ENCODE measurements at places on chromosomes 11 and 22. TPM values are rescaled to one million over a fixed set of nuclear protein-coding genes. Genes with fewer than 3 reads are reported as not detected.
A peak's percentile ranks its signal among the peaks of the same experiment; 100 is the strongest.

GRCh38 chr22:40385036-40385782 is 14.8 kb downstream of the SGSM3 start:
- DNase-seq: no peak
- H3K36me3 ChIP-seq: no peaks in the 10 kb centered on the region
- H3K4me1 ChIP-seq: no peaks in the 10 kb centered on the region
- H3K27me3 ChIP-seq: no peaks in the 10 kb centered on the region

The TTLL1 gene
- 2.8 TPM for total RNA-seq

DNA sequence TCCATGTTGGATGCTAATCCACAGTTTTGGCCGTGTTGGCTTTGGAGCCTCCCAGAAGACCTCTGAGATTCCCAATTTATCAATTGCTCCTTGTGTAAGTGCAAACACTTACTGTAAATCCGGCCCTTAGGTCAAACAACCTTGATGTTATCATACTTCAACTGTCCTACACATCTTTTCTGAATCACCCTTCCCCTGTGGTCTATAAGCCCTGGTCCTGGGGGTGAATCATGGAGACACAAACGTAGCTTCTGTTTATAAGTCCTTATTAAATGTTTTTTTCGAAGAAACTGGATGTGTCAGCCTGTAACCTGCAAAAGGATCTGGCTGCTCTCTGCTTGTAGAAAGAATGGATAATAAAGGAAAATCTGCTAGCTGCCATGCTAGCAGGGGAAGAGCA is 1.7 kb upstream of the IL10RA start:
- H3K4me1 ChIP-seq: peaks cover 15% of the 10 kb centered on the region
- H3K27ac ChIP-seq: no peak overlapping the region
- no peaks in the 10 kb centered on the region for H3K36me3 ChIP-seq
- no peak for DNase-seq

The TMEM191B gene
- total RNA-seq: not detected

- no peak overlapping the region for H3K27ac ChIP-seq
- H3K4me1 ChIP-seq: no peaks in the 10 kb centered on the region
- H3K36me3 ChIP-seq: no peaks in the 10 kb centered on the region
- no peak for DNase-seq
- no peak overlapping the region for H3K4me3 ChIP-seq
These were observed 36.2 kb downstream of the ZNF195 start for GRCh38 chr11:3342709-3343108.

DNA sequence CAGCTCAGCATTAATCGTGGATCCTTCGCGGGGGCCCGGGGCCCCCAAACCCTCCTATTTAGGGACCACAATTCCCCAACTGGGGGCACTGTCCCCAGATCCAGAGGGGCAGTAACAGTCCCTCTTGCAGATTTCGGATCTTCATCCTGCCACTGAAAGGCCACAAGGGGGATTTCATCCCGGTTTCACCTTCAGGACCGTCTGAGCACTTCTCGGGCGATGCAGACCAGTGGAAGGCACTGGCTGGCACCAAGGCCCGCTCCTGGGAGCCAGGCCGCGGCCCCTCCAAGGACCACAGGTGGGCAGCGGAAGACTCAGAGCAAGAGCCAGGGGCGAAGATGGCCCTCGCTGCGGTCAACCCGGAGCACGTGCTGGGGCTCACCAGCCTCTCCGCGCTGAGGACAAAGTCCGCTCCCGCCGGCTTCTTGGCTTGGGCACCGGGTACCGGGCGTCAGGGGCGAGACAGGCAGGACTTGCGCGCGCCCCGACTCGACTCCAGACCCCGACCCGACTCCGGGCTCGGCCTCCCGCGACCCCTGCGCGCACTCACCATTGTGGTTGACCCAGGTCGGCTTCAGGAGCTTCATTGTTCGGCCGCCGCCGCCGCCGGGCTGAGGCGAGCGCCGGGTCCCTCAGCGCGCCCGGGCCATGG is 517 bp downstream of the HIRA start:
- H3K27me3 ChIP-seq: no peaks in the 10 kb centered on the region
- H3K4me1 ChIP-seq: peaks cover 45% of the 10 kb centered on the region
- DNase-seq: no peak
- H3K4me3 ChIP-seq: peak overlapping the region; percentile 93

The OR8D4 gene
- not detected for total RNA-seq

- no peak overlapping the region for H3K27ac ChIP-seq
- H3K27me3 ChIP-seq: peaks cover 38% of the 10 kb centered on the region
- DNase-seq: no peak
- H3K36me3 ChIP-seq: no peaks in the 10 kb centered on the region
These were observed 1476.5 kb downstream of the TBC1D22A start for GRCh38 chr22:48238966-48239365.

DNA sequence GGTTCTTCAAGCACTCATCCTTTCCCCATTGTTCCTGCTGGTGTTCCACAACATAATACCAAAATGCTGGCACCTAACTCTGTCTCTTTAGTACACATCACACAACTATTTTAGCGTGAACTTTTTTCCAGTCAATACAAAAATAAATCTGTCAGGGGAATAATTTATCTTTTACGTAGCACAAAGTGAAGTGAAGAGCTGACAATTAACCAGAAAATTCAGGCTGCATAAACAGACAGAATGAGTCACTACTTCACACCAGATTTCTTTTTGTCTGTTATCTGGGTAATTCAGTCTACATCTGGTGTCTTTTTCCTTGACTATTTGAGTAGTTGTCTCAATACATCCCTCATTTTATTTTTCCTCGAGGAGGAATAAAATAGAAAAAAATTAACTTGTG is 7.9 kb upstream of the ETS1 start:
- no peak overlapping the region for H3K4me3 ChIP-seq
- H3K27ac ChIP-seq: no peak overlapping the region

The NPTXR gene
- total RNA-seq: 8.2 TPM

The OR5W2 gene
- total RNA-seq: not detected

DNA sequence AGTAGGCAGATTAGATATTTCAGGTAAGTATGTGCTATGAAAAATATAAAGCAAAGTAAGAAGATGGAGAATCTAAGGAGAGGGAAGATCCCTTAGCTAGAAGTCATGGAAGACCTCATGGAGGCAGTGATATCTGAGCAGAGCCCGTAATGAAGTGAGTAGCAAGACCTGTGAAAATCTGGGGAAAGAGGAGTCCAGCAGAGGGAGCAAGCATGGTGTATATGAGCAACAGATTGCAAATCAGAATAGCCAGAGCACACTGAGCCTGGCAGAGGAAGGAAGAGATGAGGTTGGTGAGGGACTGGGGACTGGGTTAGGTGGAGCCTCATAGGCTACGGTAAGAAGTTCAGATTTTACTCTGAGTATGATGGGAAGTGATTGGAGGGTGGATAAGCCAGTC is 9.4 kb downstream of the LHFPL7 start:
- no peak overlapping the region for H3K27ac ChIP-seq
- H3K27me3 ChIP-seq: no peaks in the 10 kb centered on the region
- DNase-seq: no peak
- H3K4me3 ChIP-seq: no peak overlapping the region
- no peaks in the 10 kb centered on the region for H3K4me1 ChIP-seq

- H3K4me3 ChIP-seq: no peak overlapping the region
- no peak for DNase-seq
- no peaks in the 10 kb centered on the region for H3K4me1 ChIP-seq
- no peaks in the 10 kb centered on the region for H3K27me3 ChIP-seq
These were observed 156.0 kb upstream of the SOX6 start for GRCh38 chr11:16512198-16512898.

DNA sequence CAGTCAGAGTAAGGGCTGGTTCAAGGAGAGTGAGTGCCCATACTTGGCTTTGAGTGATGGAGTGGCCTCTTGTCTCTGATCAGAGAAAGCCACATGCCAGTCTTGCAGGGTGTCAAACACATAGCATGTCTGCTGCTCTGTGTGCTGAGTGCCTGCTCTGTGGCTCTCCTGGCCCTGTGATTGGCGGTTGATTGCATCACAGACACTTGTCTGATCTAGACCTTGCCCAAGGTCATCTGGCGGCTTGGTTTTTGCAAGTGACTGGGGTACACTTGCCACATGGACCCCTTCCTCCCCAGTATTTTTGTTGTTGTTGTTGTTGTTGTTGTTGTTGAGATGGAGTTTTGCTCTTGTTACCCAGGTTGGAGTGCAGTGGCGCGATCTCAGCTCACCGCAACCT is 10.3 kb downstream of the OSBP2 start:
- no peak overlapping the region for H3K27ac ChIP-seq
- H3K36me3 ChIP-seq: no peaks in the 10 kb centered on the region
- H3K27me3 ChIP-seq: no peaks in the 10 kb centered on the region
- no peaks in the 10 kb centered on the region for H3K4me1 ChIP-seq

DNA sequence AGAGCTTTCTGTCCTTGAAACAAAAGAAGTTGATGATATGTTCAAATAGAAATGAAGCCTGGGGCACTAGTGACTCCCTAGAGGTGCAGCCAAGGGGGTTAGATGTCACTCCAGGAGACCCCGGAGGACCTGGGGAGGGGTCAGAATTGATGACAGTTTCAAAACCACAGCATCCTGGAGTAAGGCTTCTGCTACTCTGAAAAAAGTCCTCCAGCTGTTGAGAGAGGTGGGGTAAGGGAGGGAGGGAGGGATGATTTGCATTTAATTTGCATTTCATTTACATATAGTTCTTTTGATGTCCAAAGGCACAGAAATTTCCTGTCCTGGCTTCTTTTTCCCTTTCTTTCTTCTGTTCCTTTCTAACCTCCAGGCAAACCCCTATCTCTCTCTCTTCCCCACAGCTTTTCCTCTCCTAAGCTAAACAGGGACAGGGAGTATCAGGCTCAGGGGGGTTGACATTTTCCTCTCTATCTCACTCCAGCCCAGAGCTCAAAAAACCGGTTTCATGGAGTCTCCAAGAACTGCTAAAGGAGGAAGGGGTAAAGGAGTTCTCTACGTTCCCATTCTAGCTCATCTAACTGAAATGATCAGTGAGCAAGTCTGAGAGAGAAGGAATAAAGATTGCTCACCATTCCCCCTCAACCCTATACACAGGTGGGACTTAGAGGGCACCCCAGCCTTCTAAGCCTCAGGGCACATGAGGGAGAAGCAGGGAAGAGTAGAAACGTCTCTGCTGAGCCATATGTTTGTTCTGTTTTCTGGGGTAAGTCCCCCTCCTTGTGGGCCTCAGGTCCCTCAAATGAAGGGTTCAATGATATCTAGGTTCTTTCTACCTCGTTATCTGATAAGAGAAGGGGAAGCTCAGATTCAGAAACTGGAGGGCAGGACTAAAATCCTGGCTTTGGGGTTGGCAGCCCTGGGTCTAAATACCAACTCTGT is 3.5 kb upstream of the POU2F3 start:
- DNase-seq: no peak
- peaks cover 9% of the 10 kb centered on the region for H3K4me1 ChIP-seq
- no peak overlapping the region for H3K27ac ChIP-seq
- no peaks in the 10 kb centered on the region for H3K36me3 ChIP-seq
- peaks cover 18% of the 10 kb centered on the region for H3K27me3 ChIP-seq

DNA sequence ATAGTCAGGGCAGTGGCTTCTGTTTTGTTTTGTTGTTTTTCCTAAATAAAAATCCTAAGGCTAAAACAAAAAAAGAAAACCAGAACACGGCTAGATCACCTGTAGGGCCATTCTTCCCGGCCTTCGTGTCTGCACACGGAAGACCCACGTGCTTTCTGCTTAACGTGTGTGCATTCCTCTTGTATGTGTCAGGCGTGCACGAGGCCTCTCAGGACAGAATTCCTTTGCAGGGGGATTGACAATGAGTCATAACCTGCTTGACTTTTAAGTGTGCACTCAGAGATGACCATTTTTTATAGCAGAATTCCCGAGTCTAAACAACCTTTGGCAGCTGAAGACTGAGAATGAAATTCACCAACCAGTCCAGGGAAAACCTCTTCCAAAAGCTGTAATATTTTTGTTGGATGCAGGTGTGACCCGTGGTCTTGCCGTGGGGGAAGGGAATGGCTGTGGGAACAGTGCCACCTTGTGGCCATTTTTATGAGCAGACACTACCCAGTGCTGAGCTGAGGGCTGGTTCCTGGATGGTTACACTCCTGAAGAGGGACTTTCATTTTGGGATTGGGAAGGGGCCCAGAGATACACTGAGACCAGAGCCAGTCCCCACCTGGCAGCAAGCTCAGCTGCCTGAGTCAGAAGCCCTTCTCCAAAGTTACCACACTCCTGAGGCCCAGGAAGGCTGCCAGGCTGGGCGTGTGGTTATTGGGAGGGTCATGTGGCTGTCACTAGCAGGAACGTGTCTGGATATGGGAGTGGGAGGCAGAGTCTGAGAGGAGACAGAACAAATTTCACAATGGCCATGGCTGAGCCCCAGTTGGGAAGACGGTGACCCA is 35.7 kb upstream of the DKK3 start:
- H3K27ac ChIP-seq: peak overlapping the region; percentile 82
- peak; percentile 97 for DNase-seq
- peaks cover 32% of the 10 kb centered on the region for H3K4me1 ChIP-seq
- H3K36me3 ChIP-seq: no peaks in the 10 kb centered on the region
- no peaks in the 10 kb centered on the region for H3K27me3 ChIP-seq

- H3K27me3 ChIP-seq: peaks cover 12% of the 10 kb centered on the region
- H3K36me3 ChIP-seq: no peaks in the 10 kb centered on the region
- H3K4me1 ChIP-seq: no peaks in the 10 kb centered on the region
- no peak overlapping the region for H3K4me3 ChIP-seq
- H3K27ac ChIP-seq: no peak overlapping the region
- DNase-seq: no peak
These were observed 255.4 kb downstream of the MIAT start for GRCh38 chr22:26912655-26913345.
